ENCODE measurements at places on chromosomes 16 and 17.
A peak's percentile ranks its signal among the peaks of the same experiment; 100 is the strongest.

GRCh38 chr17:82009413-82009812 lies 13.3 kb downstream of the CENPX start:
- DNase-seq = no peak

GRCh38 chr17:1181753-1182137 lies 2.0 kb upstream of the ABR start:
- no peak for DNase-seq

DNA sequence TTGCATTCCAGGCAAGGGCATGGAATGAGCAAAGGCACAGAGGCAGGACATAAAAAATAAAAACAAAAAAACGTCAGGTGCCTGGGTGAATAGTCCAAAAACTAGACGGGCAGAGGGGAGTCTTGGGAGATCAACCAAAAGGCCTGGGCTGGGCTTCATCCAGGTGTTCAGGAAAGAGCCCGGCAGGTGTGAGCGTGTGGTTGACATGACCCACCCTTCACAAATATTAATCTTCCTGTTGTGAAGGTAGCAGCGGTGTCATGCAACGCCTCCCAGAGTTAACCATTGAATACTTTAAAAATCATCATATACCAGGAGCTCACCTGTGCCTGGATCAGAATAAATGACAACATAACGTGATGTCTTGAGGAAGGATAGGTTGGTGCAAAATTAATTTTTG lies 90.6 kb downstream of the USP22 start:
- no peak for DNase-seq

- no peak for DNase-seq
Observed at GRCh38 chr16:87196231-87196630, 121.0 kb downstream of the C16orf95 start.

- DNase-seq = no peak
Observed at GRCh38 chr16:12171206-12171605, 194.7 kb downstream of the SNX29 start.

GRCh38 chr17:1362065-1362848 lies 37.8 kb downstream of the YWHAE start:
- no peak for DNase-seq

DNA sequence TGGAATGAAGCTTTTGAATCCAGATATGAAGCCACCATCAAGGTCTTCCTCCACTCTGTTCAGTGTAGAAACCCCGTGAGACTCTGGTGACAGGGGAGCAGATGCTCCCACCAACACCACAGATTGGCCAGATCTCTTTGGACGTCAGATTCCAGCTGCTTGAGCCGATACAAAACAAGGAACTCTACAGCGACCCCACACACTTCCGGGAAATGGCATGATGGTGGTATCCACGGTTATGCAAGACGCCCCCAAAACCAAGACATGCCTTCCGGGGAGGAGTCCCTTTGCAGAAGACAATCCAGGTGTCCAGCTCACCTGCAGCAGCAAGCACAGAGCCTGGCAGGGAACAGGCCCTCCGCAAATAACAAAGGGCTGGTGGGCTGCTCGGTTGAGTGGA lies 19.8 kb upstream of the PITPNA start:
- no peak for DNase-seq

- no peak for DNase-seq
Observed at GRCh38 chr17:50556803-50557202, 3.7 kb upstream of the CACNA1G start.

- DNase-seq = peak; percentile 14
Observed at GRCh38 chr16:80671281-80671849, 130.6 kb downstream of the DYNLRB2 start.

GRCh38 chr16:3922241-3922640 lies 41.7 kb upstream of the CREBBP start:
- DNase-seq = no peak

DNA sequence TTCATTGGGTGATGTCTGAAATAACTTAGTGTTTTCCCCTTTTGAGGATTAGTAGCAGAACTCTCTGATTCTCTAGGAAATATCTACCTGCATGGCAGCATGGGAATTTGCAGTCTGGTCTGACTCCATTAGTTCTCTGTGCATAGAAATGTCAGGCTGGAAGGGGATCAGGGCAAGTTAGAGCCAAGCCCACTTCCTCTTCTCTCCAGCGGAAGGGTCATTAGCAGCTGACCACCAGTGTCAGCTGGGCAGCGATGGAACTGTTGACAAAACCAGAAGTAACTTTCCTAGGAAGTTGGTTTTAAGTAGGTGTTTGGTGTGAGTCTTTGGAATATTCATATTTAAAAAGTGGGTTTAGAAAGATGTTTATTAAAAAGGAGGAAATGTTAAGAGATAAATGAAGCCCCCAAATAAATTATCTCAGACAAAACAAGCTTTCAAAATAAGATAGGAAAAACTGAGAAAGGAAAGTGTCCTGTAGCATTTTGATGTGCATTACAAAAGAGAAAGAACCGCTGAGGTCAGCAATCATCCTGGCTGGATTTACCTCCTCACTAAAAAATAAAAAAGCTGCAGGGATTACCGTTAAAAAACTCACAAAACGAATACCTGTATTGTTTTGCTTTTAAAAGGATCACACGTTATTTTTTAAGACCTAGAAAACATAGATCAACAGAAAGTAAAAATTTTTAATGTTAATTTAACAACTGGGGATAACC lies 32.4 kb upstream of the MMD start:
- no peak for DNase-seq

- no peak for DNase-seq
Observed at GRCh38 chr17:66541461-66542128, 239.2 kb downstream of the PRKCA start.

- DNase-seq = no peak
Observed at GRCh38 chr17:49402706-49403105, 12.0 kb downstream of the PHB1 start.

DNA sequence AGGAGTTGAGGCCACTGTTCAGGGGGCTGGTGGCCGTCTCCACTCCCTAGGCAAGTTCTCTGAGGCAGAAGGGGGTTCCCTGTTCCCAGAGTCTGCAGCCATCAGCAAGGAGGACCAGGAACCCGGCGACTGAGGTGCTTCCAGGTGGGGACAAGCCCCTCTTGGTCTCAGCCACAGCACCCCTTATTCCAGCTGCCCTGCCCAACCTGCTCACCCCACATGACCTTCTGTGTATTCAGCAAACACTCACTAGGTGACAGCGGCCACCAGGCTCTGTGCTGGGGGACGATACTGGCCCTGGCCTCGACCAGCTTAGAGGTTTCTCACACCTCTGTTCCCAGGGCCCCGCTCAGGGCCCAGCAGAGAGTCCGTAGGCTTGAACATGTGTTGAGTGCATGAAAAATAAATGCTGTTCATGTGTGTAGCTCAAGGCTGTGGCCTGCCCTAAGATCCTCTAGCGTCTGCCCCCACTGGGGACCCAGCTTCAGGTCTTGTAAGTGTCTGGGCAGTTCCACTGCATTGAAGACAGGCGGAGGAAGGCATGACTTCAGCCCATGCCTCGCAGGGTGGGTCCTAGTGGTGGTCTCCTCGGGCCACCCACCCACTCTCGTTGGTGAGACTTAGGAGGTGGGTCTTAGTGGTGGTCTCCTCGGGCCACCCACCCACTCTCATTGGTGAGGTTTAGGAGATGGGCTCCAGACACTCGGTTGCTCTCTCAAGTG lies 44.2 kb downstream of the NT5M start:
- DNase-seq = no peak

GRCh38 chr16:12027558-12028287 lies 51.2 kb downstream of the SNX29 start:
- no peak for DNase-seq

- DNase-seq = no peak
Observed at GRCh38 chr17:13940858-13941665, 128.2 kb upstream of the COX10 start.

DNA sequence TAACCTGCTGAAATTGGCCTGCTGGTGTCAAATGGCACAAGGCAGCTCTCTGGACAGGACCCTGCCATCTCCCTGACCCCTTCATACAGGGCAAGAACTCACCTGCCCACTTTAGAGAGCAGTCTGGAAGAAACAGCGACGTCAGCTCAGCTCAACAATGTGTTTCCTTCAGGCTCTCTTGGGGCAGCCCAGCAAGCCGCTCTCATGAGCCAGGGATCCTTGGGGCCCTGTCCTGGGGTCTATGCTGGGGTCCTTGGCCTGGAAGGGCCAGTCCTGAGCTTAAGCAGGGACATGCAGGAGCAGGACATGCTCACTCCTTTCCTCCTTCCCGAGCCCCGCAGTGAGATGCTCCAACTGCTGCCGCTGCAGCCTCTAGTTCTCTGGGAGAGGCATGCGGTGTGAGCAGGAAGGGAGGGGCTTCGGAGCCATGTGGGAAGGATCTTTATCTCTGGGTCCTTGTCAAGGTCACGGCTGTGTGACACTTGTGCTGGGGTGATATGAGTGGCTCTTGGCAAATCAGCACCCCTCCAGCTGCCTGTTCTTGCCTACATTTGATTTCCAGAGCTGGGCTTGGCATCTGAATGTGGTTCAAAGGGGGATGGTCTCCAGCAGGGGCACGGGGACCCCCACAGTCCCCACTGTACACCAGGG lies 3.4 kb downstream of the C1QTNF1 start:
- DNase-seq = no peak

DNA sequence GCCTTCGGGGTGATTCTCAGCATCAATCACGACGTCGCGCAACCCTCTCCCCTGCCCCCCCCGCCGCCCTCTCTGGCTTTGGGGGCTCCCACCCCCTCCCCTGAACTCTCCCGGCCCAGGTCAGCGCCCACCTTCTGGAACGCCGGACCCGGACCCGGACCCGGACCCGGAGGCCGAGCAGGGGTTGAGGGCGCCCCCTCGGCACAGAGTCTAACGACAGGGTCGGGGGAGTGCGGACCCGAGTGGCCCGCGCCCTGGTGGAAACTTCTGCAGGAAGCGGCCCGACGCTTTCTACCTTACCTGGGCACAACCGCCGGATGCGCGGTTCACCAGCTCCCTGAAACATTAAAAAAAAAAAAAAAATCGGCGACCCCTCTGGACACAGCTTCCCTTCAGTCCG lies 16.2 kb downstream of the SALL1 start:
- no peak for DNase-seq

GRCh38 chr17:45688820-45689219 lies 95.3 kb upstream of the CRHR1 start:
- no peak for DNase-seq

- no peak for DNase-seq
Observed at GRCh38 chr17:71677439-71677838, 443.4 kb upstream of the SOX9 start.

DNA sequence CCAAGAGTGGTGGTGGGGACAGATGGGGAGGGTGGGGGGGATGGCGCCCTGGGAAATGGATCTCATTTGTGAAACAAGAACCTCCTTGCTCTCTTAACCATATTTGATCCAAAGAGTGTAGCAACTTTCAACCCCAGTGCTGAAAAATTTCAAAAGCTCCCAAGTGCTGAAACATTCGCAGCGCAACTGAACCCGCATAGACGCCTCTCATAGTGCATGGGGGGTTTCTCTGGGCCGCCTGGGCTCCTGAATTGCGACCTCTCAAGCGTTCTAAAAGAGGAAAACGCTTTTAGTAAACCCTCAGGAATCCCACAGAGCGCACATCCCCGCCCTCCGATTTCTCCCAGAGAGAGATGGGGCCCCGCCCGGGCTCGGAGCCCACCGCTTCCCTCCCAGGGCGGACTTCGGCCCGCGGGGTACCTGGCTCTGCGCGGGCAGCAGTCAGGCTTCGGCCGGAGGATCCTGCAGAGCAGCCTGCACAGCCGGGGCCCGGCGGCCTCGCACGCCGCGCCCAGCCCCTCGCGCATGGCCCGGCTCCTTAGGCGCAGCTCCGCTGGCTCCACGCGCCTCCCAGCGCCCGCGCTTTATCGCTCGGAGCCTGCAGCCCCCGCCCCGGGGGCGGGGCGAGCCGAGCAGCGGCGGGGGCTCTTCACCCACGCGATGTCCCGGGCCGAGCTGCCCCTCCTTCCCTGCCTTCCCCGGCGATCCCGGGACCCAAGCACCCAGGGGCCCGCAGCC lies 7.0 kb downstream of the NOS2 start:
- no peak for DNase-seq
